ENCODE measurements at places on chromosomes 3 and 15.

DNA sequence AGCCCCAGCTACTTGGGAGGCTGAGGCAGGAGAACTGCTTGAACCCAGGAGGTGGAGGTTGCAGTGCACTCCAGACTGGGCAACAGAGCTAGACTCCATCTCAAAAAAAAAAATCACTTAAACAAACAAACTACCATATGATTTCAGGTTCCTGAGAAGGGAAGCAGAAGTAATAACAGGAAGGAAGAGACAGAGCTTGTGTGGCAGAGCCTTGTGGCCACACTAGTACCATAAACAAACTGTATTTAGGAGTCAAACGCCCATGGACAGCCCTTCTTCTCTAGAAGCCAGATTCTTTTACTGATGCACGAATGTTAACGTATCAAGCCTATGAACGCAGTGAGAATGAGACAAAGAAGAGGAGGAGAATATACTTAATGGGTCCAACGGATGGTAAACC is 12.0 kb downstream of the MTMR10 start:
- DNase-seq: no peak

DNA sequence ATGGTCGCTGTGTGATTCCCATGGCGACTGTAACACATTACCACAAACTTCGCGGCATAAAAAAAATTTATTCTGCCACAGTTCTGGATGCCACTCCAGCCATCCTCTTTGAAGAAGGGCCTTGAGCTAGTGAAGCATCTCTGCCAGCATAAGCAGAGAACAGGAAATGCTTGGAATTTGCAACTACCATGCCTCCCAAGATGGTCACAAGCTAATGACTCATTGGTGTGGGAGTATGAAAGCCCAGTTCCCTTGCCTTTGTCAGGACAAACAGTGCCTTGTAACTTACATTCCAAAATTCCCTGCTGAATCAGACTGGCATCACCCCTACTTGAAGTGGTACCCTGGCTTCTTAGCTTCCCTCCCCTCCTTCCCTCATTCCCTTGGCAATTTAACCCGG is 129.7 kb downstream of the PROS1 start:
- DNase-seq: no peak

DNA sequence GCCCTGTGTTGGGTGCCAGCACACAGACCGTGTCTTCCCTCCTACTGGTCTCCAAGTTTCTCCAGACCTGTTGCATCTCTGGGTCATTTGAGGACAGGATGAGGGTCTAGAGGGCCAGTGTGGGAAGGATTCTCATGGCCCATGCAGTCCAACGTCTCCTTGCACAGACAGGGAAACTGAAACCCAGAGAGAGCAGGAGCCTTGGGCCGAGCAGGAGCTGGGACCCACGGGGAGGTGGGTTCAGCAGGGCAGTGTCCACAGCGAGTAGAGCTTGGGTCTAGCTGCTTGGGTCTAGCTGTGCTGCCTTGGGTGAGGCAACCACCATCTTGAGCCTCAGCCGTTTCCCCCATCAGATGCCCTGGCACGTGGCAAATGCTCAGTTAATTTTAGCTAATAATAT is 32.3 kb downstream of the HDAC11 start:
- DNase-seq: no peak

GRCh38 chr3:78978037-78978436 is 789.8 kb downstream of the ROBO1 start:
- no peak for DNase-seq

GRCh38 chr3:124059580-124059979 is 67.7 kb upstream of the ROPN1 start:
- DNase-seq: no peak

GRCh38 chr3:165211721-165212120 is 15.5 kb upstream of the SLITRK3 start:
- DNase-seq: peak; percentile 17

DNA sequence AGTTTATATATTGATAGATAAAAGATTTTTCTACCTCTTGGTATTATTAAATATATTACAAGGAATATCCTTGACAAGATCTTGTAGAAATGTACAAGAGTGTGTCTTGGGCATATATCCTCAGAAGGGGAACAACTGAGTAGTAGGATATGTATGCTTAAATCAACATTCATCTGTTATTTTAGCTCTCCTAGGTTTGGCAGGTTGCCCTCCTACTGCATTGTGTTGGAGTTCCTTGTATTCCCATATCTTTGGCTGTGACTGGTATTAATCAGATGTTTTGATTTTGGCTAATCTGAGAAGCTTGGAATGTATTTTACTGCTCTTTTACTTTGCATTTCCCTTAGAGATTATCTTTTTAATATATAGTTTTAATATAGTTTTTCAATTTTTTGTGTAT is 4.6 kb downstream of the MYRIP start:
- no peak for DNase-seq

- no peak for DNase-seq
These were observed 451 bp downstream of the CHCHD4 start for GRCh38 chr3:14124223-14124614.

GRCh38 chr3:194579091-194579606 is 54.1 kb downstream of the TMEM44 start:
- no peak for DNase-seq

GRCh38 chr15:50933341-50933740 is 24.9 kb downstream of the AP4E1 start:
- DNase-seq: no peak

Data from left kidney (tissue), 8 donors.